ENCODE measurements at places on chromosomes 5 and 9.

GRCh38 chr9:124216474-124217176 is 41.1 kb upstream of the NEK6 start:
- peak; percentile 29 for DNase-seq

GRCh38 chr5:139262742-139263445 is 30.6 kb upstream of the MATR3 start:
- peak; percentile 24 for DNase-seq

- DNase-seq: no peak
Observed at GRCh38 chr5:172598251-172599203, 42.5 kb upstream of the NEURL1B start.

GRCh38 chr5:132628814-132629213 is 29.2 kb upstream of the IL13 start:
- DNase-seq: no peak

DNA sequence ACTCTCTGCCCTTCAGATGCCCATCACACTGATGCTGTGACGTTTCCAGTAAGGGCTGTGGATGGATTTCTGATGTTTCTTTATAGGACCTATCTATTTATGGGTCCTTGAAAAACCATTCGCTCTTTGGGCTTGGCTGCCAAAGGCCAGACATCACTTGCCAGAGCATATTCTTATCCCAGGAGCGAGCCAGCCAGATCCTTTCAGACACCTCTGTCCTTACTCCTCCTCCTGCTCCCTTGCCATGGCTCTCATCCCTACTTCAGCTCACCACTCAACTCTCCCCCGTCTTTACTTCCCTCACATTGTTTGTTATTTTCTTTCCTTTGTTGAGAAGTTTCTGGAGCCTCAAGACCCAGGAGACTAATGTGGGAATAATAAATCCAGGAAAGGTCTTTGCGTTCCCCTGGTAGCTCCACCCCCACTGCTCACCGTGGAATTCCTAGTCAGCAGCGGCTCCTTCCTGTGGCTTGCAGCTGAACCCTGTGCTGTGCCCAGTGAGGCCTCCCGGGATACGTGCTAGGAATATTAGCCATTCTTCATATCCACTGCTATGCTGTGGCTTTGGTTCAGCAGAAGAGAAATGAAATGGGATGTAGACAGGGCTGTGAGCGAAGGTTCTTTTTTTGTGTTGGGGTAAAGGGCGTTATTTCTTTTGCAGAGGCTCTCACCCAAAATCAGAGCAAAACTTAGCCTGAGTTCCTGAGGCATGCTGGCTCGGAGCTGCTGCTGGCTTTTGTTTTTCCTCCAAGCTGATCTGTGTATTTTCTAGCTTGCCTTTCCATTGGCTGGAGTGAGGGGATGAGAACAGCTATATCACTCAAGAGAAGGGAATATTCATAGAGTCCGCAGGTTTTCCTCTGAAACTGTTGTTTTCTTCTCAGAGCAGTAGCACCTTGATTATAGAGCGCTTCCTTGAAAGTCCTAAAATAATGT is 171.1 kb downstream of the SAXO1 start:
- no peak for DNase-seq

DNA sequence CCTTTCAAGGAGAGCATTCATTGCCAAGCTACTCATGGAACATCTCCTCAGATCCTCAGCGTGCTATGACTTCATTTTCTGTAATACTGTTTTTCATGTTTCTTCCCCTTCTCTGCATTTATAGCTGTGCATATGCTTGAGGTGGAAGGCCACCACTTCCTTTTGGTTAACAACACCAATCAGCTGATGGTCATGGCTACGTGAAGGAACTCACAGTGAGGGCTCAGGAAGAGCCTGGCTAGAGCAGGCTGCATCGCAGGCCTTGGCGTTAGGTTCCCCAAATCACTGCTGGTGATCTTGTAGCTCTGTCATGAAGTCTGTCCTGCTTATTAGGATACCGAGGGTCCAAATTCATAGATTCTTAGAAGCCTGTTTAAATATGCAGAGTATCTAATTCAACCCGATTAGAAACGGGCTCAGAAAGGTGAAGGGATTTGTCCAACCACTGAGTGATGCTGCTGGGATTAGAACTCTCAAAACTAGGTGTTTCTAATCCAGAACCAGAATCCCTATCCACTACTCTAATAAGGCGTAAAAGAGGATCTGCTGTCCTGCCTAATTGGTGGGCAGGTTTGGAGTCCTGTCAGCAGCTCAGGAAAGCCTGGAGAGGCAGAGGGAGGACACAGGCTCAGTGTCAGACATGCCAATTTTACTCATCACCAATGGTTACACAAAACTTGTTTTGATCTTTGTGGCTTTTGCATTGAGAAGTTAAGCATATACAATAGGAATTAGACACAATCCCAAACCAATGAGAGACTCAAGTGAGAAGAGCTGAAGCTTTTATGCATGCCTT is 7.5 kb downstream of the SYK start:
- no peak for DNase-seq

- DNase-seq: no peak
Observed at GRCh38 chr9:137300567-137301080, 1.4 kb downstream of the NRARP start.

All from effector memory CD8-positive, alpha-beta T cell (primary cell).